NCI-H187 (cell line): ENCODE measurements at places on chromosomes 4 and X.

- no peak for DNase-seq
Observed at GRCh38 chr4:123786163-123786915, 389.7 kb downstream of the SPRY1 start.

GRCh38 chr4:162891788-162892707 is 274.6 kb downstream of the NAF1 start:
- no peak for DNase-seq

- no peak for DNase-seq
Observed at GRCh38 chrX:154010330-154011087, 9.2 kb downstream of the IRAK1 start.

DNA sequence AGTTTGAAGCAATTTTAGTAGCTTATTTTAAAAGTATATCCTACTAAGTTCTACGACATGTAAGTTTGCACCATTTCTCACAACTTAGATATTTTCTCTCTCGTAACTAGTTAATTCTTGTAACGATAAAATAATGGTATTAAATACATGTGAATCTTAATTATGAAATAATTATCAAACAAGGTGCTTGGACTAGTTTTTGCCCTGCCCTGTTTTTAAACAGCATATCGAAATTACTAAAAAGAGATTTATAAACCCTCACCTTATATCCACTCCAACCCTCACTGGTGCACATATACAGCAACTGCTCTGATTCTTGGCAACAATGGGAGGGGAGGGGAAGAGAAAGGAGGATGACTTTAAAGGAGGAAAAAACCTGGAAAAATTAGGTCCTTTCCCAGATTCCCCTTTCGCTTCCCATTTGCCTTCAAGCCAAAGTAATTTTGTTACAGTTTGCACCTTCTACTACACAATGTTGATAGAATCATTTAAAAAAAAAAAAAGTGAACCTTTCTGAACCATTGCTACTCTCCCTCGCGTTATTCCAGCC is 820 bp upstream of the MAB21L2 start:
- no peak for DNase-seq

GRCh38 chr4:174334628-174335027 is 50.9 kb downstream of the CEP44 start:
- no peak for DNase-seq

- DNase-seq, result no peak
Observed at GRCh38 chr4:79175716-79176115, 150.1 kb downstream of the NAA11 start.

DNA sequence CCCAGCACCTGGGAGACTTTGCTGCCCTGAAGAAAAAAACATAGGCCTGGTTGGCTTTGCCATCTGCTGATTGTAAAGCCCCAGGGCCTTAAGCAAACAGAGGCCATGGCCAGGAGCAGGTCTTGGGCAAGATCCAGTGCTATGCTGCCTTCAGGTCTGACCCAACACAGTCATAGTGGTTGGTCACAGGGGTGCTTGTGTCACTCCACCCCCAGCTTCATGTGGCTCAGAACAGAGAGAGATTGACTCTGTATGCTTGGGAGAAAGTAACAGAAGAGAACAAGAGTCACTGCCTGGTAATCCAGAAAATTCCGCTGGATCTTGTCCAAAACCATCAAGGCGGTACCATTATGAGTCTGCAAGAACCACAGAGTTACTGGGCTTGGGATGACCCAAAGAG is 24.4 kb upstream of the SMARCA5 start:
- no peak for DNase-seq

GRCh38 chr4:26326791-26327190 is 6.0 kb downstream of the RBPJ start:
- no peak for DNase-seq

DNA sequence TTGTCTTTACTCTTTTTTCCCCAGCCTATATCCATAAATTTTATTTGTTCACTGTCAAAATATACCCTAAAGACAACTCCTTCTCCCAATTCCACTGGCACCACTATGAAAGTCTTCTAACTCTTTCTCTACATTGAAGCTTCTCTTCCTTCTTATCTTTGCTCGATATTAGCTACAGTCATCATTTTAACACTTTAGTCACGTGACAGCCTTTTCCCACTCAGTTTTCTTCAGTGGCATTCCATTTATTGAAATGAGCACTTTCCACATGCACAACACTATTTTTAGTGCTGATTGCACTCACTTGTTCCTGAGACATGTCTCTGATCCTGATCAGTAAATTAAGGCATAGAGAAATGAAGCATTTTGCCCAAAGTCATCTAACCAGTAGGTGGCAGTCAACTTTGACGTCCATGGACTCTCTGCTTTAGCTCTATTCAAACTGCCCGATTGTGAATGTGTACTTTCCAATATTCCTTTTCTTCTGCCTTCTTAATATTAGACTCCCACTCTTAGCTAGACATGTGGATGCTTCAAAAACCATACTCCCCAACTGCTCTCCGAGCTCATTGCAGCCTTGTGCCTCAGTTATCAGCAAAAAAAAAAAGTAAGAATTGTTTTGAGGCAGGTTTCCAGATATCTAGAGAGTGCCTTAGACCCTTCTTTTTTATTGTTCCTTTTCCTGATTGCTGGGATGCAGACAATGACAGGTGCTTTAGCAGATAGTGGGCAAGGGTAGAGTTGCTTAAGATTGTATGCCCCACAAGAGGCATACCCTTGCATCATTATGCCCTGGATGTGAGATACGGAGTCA is 394.4 kb upstream of the ADGRL3 start:
- peak; percentile 8 for DNase-seq

- no peak for DNase-seq
Observed at GRCh38 chrX:111641969-111642368, 39.0 kb upstream of the ALG13 start.

GRCh38 chr4:96524311-96524875 is 684.5 kb downstream of the PDHA2 start:
- no peak for DNase-seq

- no peak for DNase-seq
Observed at GRCh38 chrX:68438575-68438974, 5.3 kb upstream of the OPHN1 start.

GRCh38 chr4:60812811-60813210 is 387.3 kb upstream of the ADGRL3 start:
- no peak for DNase-seq

- no peak for DNase-seq
Observed at GRCh38 chr4:288891-289290, 16.4 kb downstream of the ZNF732 start.

GRCh38 chr4:81806485-81806884 is 334.8 kb upstream of the RASGEF1B start:
- no peak for DNase-seq

GRCh38 chr4:128162434-128162833 is 101.3 kb downstream of the LARP1B start:
- no peak for DNase-seq

DNA sequence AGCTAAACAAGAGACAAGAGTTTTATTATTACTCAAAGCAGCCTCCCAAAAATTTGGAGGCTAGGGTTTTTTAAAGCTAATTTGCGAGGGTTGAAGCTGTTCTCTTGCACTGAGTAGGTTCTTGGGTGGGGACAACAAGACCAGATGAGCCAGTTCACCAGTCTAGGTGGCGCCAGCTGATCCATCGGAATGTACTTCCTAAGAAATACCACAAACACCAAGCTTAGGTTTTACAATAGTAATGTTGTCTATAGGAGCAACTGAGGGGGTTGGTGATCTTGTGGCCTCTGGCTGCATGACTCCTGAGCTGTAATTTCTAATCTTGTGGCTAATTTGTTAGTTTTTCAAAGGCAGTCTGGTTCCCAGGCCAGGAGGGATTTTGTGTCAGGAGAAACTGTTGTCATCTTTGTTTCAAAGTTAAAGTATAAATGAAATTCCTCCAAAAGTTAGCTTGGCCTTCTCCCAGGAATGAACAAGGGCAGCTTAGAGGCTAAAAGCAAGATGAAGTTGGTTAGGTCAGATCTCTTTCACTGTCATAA is 130.6 kb downstream of the SLC7A11 start:
- no peak for DNase-seq

DNA sequence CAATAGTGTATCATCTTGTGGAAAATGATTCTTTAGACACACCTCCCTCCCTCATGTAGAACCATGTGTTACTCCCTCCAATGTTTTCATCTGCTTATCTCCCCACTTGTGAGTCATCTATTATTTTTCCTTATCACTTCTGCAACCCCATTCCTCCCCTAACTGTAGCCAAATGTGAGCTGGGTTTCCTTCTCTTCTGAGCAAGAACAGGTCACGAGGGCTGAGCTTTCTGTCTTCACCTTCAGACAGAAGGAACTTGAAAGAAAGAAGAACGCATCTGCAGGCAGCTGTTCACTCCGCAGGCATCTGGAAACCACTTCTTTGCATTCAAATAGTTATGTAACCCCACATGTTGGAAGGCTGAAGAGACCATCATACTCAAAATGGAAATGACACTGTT is 1.8 kb downstream of the PPP1R2C start:
- no peak for DNase-seq

DNA sequence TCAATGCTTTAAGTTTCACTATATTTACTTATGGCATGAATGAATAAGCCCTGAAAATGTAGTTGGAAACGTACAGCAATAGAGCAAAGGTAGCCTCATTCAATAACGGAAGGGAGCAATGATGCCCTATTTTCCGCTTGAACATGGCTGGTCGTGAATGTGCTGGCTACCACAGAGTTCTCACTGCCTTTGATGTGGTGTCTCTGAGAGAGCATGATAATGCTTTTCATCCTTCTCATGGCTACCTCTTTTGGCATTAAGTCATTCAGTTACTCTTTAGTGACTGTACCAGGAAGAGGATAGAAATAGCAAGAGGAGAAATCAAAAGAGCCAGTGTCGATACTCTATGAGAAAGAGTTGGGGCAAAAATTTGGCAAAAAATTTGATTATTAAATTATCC is 308.0 kb downstream of the PPP3CA start:
- no peak for DNase-seq

DNA sequence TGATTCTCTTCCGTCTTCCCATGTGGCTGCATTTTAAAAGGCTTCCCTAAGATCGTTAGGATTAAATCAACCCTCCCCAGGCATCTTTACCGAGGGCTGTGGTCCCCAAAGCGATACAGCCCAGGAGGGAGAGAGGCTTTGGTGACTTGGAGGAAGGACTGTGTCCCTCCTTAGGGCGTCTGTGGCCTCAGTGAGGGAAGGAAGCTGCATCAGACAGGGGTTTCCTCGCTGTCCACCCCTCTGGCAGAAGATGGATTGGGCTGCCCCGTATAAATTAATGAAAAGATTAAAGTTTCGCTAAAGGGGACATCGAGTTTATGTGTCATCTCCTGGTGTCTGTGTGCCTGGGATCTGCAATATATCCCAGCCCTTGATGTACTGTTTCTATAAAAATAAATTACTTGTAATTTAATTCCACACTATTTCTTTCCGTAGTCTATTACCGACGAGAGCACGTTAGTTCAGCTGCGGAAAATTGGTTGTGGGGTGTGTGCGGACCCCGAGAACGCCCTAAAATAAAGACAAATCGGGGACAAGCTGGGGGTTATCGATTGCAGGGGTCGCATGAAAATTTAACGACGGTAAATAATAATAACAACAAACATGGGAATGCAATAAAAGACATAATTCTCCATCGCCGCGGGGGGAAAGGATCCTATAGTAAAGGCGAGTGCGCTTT is 6.5 kb downstream of the SHOX start:
- DNase-seq, result no peak

DNA sequence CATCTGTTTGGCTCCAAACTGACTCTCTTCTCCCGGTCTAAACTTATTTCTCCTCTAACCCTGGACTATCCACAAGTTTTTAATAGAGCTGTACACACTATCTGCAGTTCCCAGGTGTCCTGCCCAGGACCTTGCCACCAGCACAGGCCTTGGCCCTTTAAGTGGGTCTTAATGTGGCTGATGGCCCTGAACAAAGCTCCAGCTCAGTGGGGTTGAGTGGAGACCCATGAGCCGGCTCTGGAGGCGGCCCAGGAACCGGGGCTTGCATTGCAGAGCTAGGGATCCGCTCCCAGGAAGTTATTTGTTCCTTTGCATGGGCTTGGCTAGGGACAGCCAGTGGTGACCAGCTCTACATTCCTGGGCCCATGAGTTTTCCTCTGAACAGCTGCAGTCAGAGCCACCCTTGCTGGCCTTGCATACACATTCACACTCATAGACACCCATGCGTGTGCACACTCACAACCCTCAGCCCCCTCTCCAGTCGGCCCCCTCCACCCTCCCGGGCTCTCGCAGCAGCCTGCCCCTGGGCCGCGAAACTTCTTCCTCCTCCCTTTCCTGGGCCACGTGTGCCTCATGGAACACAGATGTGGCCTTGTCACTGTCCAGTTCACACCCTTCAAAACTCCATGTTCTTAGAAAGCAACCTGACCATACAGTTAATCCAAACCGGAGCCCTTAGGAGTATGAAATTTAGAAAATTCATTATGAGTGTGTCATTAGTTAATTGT is 58.2 kb downstream of the GPR143 start:
- no peak for DNase-seq

- no peak for DNase-seq
Observed at GRCh38 chr4:123706973-123707372, 310.4 kb downstream of the SPRY1 start.
